HTR-8/SVneo (cell line): ENCODE measurements at places on chromosomes 5 and 9.

GRCh38 chr5:98604721-98605425, 168.6 kb upstream of the RGMB start:
- DNase-seq = no peak

DNA sequence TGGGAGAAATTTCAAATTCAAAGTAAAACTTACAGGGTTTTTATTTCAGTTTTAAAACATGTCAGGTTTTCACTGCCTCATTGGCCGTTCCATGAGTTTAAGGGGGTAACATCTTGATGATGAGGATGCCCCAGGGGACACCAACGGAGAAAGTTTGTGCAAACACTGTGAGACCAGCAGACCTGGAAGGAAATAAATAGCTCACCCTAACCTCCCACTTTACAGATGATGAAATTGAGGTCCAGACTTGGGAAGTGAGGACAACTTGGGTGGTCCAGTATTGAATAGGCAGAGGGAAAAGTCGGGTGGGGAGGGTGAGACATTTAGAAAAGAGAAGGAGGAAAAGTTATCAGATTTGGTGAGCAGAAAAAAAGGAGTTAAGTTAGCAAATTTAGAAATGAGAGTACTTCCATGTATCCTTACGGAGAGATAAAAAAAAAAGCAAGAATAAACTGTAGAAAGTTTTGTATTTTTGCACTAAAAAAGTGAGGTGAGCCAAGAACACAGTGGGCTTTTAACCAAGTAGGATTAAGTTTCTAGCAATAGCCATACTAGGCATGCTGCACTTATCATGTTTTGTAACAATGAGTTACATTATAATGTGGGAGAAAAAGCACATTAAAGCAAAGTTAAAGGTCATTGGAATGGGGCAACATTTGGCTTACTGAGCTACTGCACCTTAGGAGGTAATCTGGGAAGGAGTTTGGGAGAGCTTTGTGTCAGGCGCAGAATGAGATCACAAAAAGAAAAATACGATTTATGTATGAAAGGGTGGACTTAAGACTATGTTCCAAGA, 125.1 kb downstream of the GAS1 start:
- no peak for DNase-seq

DNA sequence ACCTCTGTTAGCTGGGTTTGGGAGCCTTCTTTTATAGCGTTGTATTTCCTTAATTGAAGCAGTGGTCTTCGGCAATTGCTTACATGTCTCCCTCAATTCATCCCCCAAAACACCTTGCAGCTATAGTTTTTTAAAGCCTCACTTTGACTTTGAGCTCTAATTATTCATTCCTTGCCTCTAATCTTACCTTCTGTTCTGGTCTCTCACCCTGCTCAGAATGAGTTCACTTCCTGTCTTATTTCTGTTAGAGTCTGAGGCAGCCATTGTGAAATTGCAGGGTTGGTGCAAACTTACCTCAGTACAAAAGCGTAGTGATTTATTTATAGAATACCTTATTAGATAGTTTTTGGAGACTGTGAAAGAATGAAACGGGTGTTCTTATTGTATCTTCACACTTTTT, 35.0 kb downstream of the AOPEP start:
- DNase-seq = no peak

DNA sequence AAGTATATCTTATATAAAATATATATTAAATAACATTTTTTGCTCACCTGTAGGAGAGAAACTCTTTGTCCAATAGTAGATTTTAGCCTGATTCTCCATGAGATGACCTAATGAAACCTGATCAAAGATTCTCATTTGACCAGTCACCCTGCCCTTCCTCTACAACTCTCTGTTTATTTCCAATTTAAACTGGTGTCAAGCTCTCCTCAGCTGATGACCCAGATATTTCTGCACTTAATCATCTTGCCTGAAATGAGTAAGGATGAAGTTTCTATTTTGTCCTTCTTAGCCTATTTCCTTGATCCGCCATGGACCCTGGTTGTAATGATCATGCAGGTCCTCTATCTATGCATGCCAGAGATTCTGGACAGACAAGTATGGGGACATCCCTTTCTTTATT, 179.3 kb upstream of the FGF10 start:
- no peak for DNase-seq

GRCh38 chr9:124818431-124819281, 34.6 kb upstream of the WDR38 start:
- DNase-seq = peak; percentile 49

- DNase-seq = no peak
These were observed 458.5 kb upstream of the KLF4 start for GRCh38 chr9:107948086-107948485.

- no peak for DNase-seq
These were observed 162.8 kb downstream of the MAN2A1 start for GRCh38 chr5:109852371-109853155.

- no peak for DNase-seq
These were observed 69.6 kb downstream of the PDE8B start for GRCh38 chr5:77280036-77280435.

DNA sequence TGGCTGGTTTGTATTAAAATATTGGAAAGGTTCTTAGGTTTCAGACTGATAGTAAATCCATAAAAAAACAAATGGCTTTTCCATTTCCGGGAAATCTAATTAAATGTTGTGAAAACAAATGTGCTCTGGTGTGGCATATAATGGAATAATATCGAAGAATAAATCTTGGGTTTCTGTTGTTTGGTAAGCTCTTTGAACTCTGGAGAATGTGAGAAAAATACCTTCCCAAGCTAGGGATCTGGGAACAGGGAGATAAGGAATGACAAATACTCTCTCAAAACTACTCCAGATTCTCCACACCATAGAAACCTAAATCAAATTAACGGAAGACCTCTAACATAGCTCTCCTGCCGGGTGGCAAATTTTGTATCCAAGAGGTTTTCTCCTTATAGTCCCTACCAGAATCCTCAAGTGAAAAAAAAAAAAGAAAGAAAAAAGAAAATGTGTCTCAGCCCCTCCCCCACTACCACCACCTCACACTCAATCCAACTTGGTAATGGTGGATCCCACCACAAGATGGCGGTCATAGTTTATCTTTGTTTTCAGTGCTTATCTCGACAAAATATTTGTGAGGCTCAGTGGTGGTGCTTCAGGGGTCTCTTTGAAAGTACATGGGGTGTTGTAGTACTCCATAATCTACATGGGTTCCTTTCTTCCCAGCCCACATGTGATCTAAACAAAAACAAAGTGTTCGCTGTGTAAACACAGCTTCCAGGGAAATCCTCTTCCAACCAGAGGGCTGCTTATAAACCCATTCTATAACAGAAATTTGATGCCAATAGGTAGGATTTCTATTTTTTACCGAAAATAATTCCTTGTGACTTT, 54.5 kb upstream of the FST start:
- no peak for DNase-seq

- no peak for DNase-seq
These were observed 762 bp upstream of the ST6GALNAC4 start for GRCh38 chr9:127917603-127918002.

- no peak for DNase-seq
These were observed 1.6 kb downstream of the BSPRY start for GRCh38 chr9:113350937-113351336.

GRCh38 chr9:127496974-127497373, 45.7 kb downstream of the LRSAM1 start:
- no peak for DNase-seq

DNA sequence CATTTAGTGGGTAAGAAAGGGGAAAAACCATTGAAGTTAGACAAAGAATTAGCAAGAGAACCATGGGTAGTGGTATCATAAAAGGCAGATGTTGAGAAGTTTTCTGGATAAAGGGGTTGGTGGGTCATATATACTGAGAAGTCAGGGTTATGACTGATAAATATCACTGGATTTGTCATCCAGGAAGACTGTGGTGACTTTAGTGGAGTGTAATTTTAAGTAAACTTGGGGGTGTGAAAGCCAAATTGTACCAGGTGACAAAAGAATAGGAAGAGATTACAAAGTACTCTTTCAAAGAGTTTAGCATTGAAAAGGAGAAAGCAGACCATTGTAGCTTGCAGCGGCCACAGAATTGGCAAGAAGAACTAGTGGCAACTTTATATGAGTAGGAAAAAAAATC, 315.2 kb upstream of the DMAC1 start:
- no peak for DNase-seq

DNA sequence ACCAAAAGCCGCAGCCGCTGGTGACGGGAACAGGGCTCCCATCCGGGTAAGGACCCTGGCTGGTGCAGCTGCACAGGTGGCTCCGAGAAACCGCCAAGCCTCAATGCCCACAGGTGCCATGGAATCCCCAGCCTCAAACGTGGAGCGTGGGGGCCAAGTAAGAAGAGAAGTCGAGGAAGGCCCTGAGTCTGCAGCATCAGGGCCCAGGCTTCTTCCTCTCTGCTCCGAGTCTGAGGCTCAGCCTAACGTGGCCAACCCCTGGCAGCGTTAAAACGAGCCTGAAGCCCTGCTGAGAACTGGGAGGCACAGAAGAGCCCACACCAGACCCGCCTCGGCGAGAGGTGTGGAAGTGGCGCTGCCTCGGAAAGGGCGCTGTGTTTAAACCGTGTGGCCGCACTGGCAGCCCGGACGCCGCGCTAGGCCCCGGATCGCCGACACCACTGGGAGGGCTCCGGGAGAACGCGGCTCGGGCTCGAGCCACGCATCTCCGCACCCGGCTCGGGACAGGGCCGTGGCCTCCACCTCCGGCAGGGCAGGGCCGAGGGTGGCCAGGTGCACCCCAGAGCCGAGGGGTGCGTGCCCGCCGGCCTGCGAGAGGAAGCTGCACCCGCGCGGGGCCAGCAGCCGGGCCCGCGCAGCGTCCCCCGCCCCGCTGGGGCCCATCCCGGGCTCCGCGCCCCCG, 730 bp downstream of the ZMYND19 start:
- DNase-seq = no peak

GRCh38 chr5:96569770-96570169, 92.4 kb upstream of the CAST start:
- DNase-seq = no peak

- DNase-seq = no peak
These were observed 130.4 kb upstream of the POC5 start for GRCh38 chr5:75847561-75848021.

GRCh38 chr5:180335614-180336233, 17.4 kb downstream of the GFPT2 start:
- no peak for DNase-seq

DNA sequence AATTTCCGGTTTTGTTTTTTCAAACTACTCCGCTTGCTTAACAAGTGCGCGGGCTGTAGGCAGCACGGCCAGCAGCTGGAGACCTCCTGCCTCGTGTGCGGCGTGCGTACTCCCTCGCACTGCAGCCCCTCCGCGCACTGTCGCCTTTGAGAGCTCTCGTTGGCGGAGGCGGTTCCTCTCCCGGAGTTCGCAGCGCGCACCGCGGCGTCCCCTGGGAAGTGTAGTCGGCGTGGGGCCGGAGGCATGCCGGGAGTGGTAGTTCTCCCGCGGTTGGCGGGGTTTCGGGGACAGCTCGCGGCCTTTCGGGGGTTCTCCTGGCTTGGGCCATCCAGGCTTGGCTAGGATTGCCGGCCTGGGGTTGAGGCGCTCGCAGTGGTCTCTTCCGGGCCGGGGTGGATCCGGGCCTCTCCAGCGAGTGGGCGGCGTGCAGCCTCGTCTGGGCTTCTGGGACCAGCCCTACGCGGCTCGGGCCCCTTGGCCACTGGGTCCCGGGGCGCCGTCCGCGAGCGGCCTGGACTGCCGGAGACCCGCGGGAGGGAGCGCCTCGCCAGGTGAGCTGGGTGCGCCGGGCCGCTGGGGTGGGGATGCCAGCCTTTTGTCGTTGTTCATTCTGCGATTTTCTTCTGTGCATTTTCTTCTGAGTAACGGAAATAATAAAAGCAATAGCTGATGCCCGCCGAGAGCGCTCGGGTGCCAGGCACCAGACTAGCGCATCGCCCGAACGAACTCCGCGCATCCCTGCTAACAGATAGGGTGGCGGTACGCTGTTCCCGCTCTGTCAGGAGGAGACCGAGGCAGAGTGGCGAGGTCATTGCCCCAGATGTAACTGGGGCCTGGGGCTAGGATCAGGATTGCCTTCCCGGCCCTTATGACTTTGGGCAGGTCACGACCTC, at the start of gene ZNF354C:
TSS of gene ZNF354C (plus strand) at position 258 of the 893 bp plus-strand sequence. CDS start 1,696 bp downstream, outside the sequence.
- peak; percentile 88 for DNase-seq

DNA sequence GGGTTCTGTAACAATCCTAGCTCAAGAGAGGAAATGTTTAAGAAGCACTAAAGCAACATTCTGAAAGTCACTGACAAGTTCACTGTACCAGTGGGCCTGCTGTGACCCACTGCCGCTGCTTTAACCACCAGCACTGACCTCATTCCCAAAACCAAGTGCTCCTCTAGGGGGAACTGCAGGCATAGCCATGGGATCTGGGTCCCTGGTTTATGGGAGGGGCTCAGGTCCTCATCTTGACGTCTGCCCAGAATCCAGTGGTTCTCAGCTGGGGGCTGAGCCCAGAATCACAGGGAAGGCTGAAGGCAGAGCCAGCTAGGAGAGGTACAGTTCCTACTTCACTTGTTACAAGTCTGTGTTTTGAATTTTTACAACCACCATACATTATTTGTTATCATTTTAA, 36.1 kb upstream of the SLC2A8 start:
- peak; percentile 32 for DNase-seq

DNA sequence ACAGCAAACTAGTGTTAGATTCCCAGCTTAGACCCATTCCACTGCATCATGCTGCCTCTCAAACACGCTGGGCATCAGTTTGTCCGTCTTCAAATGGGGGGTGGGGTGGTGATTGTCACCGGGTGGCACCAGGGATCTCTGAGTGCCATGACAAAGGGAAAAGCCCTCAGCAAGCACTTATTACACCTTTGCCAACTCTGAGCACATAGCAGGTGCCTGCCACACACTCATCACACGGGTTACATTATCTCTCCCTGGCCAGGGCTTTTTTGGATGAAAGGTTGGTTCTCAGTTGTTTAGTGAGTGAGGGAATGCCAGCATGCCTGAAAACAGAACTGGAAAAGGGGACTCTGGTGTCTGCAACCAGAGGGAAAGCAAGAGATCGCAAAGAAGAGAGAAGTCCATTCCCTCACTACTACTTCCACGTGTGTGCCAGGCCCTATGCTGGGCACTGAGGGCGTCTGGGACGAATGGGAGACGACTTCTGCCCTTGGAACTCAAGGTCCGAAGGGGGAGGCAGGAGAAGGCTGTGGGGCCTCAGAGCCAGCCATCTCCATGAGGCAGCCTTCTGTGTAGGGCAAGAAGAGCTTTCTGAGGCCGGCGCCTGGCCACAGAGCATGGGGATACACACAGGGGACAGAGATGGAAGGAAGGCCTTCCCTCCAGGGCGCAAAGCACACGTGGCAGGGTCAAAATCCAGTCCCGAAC, 48.9 kb downstream of the PAX5 start:
- DNase-seq = no peak

- DNase-seq = no peak
These were observed 176.3 kb downstream of the C9orf152 start for GRCh38 chr9:110031511-110032173.
